ENCODE measurements at places on chromosomes 1 and 21.

DNA sequence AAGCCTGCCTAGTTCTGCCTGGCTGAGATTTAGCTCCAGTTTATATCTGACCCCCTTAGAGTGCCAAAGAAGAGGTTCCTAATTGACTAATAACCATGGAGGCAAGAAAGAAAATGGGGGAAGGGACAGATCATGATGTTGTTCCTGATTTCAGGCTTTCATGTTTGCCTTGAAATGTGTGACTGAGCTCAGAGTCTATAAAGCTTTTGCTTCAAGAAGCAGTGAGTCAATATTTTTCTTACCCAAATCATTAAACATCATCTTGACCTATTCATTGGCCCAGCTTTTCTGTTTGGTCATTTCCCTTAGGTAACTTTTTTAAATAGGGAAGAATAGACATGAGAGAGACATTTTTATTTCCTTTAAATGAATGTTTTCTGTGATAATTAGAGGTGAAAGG, 55.9 kb downstream of the HHAT start:
- no peak for DNase-seq

DNA sequence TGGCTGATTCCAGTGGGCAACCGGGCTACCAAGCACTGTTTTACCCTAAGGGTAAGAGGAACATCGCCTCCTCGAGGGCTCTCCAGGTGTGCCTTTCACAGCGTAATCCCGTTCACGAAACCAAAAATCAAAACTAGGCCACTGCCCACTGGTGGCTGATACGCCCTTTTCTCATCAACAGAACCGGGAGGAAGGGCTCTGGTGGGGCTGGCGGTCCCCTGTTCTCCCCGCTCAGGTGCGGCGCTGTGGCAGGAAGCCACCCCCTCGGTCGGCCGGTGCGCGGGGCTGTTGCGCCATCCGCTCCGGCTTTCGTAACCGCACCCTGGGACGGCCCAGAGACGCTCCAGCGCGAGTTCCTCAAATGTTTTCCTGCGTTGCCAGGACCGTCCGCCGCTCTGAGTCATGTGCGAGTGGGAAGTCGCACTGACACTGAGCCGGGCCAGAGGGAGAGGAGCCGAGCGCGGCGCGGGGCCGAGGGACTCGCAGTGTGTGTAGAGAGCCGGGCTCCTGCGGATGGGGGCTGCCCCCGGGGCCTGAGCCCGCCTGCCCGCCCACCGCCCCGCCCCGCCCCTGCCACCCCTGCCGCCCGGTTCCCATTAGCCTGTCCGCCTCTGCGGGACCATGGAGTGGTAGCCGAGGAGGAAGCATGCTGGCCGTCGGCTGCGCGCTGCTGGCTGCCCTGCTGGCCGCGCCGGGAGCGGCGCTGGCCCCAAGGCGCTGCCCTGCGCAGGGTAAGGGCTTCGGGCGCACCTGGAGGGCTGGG, at the start of gene IL6R:
Gene IL6R, plus strand, starts transcription at position 360 of the 763 bp plus-strand sequence. Its CDS starts 287 bp downstream, at position 647.
- DNase-seq, result peak; percentile 84

DNA sequence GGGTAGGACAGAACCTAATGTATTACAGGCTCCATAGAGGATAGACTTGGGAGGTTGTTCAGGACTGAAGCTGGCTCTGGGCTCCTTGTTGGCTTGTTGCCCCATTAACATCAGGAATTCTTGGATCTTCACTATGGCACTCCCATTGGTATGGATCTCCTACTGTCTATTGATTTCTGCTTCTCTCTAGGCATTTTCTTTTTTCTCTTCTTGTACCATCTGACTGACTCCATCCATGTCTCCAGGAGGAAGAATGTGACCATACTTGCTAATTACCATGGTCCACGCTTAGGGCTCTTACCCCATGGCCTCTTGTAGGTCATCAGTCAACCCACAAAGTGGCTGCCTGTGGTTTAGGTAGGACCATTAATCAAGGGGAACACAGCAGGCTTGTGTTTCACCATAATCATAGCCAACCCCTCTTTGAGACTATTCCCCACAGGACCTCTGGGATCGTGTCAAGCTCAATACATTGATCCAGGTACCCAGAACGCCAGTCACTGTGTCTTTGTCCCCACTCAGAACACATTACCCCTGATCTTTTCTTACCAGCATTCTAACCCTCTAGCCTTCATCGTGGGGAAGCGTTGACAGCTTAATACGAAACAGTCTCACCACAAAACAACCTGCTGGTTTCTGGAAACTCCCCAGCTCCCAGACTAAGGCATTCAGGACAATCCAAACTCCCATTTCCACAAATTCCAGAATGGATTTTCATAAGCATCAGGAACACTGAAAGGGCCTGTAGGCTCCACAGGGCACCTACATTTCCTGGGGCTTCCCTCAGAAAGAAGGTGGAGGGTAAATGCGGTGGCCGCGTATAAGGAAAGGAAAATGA, 97.1 kb downstream of the ETS2 start:
- no peak for DNase-seq

GRCh38 chr1:208101661-208102431, 142.3 kb downstream of the PLXNA2 start:
- DNase-seq, result no peak

GRCh38 chr1:85865213-85865612, 157.0 kb upstream of the ZNHIT6 start:
- no peak for DNase-seq

DNA sequence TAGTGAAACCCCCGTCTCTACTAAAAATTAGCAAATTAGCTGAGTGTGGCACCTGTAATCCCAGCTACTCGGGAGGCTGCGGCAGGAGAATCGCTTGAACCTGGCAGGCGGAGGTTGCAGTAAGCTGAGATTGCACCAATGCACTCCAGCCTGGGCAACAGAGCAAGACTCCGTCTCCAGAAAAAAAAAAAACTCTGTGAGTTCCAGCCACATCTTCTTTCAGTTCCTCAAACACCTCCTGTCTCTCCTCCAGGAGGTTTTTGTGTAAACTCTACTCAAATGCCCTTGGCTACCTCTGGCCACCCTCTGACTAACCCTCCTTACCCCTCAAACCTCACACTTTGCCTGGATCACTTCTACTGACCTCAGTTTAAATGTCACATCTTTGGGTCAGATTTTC, 38.1 kb downstream of the RCSD1 start:
- DNase-seq, result no peak

DNA sequence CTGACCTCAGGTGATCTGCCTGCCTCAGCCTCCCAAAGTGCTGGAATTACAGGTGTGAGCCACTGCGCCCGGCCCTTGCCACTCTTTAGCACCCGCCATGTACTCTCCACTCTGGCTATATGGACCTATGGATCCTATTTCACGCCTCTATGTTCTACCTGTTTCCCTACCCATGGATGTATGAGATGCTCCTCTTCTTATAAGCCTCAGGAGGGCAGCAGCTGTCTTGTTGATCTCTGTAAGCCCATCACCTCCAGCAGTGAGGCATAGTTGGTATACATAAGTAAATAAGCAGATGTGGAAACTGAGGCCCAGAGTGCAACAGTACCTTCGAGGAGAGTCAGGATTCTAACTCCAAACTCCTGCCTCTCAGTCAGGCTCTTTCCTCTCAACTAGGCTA, 24.7 kb upstream of the ARTN start:
- DNase-seq, result no peak

GRCh38 chr1:41416552-41417334, 55.5 kb downstream of the FOXO6 start:
- DNase-seq, result peak; percentile 61

GRCh38 chr1:8883491-8883890, 5.0 kb upstream of the ENO1 start:
- no peak for DNase-seq

DNA sequence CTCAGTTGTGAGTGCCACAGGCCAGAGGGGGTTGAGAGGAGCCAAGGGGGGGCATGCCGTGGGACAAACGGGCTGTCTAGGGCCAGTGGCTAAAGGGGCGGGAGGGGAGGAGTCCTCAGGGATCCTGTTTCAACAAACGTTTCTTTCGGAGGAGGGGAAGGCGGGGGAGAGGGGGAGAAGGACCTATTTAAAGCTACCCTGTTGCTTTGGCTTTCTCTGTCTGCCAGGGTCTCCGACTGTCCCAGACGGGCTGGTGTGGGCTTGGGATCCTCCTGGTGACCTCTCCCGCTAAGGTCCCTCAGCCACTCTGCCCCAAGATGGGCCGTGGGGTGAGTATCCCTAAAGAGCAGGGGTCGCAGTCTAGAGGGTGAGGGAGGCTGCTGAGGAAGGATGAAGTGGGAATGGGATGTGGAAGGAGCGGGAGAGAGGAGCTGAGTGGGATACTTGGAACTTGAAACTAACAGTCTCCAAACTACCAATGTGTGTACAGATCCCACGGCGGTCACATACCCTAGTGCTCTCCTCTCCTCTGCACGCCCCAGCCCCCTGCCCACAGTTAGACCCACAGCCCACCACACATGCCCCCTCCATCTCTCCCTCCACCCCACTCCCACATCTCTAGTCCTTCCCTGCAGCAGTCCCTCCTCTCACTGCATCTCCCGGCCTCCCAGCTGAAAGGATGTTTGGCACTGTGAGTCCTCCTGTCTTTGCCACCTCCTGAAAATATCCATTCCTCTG, at the start of gene ATP1A2:
Gene ATP1A2, plus strand, starts transcription at position 215 of the 738 bp plus-strand sequence. Its CDS starts 103 bp downstream, at position 318.
- DNase-seq, result no peak

GRCh38 chr1:242065813-242066212, 66.9 kb upstream of the MAP1LC3C start:
- DNase-seq, result no peak

DNA sequence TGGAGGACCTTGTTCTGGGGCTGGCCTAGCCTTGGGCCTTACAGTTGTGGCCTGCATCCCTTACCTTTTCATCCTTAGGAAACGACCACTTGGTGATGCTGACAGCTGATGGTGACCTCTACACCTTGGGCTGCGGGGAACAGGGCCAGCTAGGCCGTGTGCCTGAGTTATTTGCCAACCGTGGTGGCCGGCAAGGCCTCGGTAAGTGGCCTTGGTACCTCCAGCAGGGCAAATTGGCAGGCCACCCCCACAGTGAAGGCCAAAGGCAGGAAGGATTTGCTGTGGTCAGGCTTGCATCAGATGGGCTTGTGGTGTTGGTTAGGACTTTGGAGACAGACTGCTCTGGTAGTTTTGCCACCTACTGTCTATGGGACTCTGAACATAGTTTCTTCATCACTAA, 17.7 kb upstream of the TRNAU1AP start:
- no peak for DNase-seq

DNA sequence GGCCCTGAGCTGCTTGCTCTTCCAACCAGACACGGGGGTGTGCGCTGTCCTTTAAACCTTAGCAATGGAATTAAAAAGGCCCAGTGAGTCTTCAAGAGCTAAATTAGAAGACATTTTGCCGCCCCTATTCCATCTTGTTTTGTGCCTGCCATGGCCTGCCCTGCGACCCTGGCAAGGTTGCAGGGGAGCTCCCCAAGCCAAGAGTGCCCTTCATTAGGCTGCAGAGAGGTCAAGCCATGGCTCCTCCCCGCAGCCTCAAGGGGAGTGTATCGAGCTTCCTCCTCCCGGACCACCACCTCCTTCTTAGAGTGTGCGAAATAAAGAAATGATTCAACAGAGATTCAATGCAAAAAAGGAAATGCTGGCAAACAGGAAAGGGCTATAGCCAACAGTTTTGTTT, 256.2 kb downstream of the DYRK1A start:
- DNase-seq, result no peak

- no peak for DNase-seq
Measured at GRCh38 chr1:21567241-21568005, 58.2 kb downstream of the ALPL start.

GRCh38 chr1:88089961-88090360, 594.1 kb upstream of the PKN2 start:
- no peak for DNase-seq

- DNase-seq, result no peak
Measured at GRCh38 chr1:85683292-85684025, 24.8 kb downstream of the ZNHIT6 start.

DNA sequence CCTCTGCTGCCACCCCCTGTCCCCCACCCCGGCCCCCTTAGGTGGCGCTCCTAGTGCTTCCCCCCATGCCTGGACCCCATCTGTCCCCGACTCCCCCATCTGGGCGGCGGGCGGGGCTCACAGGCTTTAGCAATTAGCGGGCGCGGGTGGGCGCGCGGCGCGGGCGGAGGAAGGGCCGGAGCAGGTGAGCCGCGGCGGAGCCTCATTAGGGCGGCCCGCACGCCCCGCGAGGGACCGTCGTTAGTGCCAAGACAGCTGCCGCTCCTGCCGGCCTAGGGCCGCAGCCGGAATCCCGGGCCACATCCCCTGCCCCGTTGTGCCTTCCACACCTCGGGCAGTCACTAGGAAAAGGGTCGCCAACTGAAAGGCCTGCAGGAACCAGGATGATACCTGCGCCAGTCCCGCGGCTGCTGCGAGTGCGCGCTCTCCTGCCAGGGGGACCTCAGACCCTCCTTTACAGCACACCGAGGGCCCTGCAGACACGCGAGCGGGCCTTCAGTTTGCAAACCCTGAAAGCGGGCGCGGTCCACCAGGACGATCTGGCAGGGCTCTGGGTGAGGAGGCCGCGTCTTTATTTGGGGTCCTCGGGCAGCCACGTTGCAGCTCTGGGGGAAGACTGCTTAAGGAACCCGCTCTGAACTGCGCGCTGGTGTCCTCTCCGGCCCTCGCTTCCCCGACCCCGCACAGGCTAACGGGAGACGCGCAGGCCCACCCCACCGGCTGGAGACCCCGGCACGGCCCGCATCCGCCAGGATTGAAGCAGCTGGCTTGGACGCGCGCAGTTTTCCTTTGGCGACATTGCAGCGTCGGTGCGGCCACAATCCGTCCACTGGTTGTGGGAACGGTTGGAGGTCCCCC, 7.6 kb downstream of the OLIG2 start:
- no peak for DNase-seq

- DNase-seq, result no peak
Measured at GRCh38 chr1:76833151-76833550, 34.1 kb upstream of the ST6GALNAC5 start.

DNA sequence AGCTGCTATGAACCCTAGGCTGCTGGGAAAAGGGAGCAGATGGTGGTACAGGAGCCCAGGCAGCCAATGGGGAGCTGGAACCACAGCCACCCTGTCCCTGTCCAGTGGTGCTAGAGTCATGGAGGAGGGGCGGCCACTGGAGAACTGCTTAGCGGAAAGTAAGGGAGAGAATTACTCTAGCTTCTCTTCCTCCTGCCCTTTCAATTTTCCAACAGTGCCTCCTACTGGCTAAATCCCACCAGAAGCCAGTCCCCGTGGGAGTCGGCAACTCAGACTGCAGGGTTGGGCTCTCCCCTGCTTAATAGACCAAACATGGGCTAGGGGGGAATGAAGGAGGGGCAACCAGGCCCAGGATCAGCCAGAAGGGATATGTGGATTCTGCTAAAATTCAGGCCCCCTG, 154.5 kb downstream of the ACTL8 start:
- no peak for DNase-seq

- DNase-seq, result no peak
Measured at GRCh38 chr1:156490401-156491032, 10.1 kb downstream of the MEF2D start.

DNA sequence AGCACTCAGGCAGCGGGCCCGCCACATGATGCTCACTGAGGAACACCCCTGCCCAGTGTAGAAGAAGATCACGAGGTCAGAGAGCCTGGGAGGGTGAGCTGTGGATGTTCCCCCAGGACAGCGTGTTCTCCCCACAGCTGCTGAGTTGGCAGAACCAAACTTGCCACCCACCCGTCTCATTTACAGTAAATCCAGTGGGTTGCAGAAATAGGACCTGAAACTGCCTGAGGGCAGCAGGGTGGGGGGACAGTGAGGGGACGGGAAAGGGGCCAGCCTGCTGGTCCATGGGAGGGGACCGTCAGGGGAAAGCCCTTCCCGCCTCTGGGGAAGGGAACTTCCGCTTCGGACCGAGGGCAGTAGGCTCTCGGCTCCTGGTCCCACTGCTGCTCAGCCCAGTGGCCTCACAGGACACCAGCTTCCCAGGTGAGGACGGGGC, at the start of gene C1QB:
Gene C1QB, plus strand, starts transcription at position 356 of the 436 bp plus-strand sequence. CDS start 6,227 bp downstream, outside the sequence.
- DNase-seq, result no peak
